ENCODE measurements at places on chromosomes 12 and 14.

DNA sequence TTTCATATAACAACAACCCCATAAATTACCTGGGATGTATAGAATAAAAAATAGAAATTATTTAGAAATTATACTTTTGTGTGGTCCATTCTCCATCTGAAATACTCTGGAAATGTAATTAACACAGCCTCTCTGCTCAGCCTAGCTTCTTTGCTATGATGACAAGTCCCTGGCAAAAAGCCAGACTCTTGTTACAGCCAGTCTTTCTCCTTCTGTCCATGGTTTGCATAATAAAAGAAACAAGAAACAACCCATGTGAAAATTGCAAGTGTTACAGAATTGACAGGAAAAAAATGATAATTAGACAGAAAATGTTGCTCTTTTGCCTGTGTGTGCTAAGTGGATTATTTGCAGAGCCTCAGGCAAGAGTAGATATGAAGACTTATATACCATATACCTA, 61.3 kb downstream of the C12orf50 start:
- no peak for DNase-seq

DNA sequence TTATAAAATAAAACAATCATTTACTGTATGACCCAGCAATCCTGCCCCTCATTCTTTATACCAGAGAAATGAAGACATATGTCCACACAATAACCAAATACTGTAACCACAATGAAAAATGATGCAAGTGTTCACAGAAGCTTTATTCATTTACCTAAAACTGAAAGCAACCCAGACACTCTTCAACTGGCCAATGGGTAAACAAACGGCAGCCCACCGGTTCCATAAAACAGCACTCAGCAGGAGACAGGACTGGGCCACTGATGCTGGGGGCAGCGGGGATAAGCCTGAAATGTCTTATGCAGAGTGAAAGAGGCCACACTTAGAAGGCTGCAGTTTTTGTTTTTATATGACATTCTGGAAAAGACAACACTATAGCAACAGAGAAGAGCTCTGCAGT, 15.1 kb downstream of the DDX51 start:
- no peak for DNase-seq

GRCh38 chr12:63918800-63919300, 74.3 kb downstream of the SRGAP1 start:
- DNase-seq = no peak

GRCh38 chr12:114689075-114689994, 5.4 kb upstream of the TBX3 start:
- no peak for DNase-seq

DNA sequence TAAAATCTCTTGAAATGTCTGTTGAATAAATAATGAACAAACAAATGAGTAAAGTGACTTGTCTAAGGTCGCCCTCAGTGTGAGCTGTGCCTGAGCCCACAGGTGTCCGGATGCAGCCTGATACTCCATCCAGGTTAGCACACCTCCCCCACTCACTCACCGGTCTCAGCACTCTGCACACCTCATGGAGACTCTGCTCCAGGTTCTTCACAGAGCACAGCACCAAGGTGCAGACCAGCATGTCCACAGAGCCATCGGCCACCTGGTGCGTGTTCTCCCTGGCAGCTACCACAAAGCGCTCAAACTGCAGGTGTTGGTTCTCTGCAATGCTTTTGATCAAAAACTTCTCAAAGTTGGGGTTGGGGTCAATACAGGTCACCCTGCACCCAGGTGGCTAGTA, 4.1 kb upstream of the KRT7 start:
- no peak for DNase-seq

GRCh38 chr12:102873077-102873476, 44.0 kb downstream of the PAH start:
- no peak for DNase-seq

DNA sequence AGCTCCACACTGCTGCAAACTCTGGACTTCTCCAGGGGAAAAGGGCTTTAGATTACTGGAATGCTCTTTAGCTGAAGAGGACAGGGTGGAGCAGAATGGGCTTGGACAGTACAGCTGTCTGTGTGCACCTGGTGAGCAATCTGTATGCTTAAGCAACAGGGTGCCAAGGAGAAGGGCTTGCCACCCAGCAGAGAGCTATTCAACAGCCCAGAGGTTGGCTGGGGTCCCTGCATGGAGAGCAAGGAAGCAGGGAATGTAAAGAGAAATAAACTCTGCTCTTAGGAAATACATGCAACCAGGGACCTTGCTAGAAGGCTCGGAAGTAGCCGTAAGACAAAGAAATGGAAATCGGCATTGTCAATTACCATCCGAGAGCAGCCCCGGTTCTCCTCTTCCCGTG, 53.0 kb upstream of the CORO1C start:
- DNase-seq = no peak

- DNase-seq = no peak
Observed at GRCh38 chr14:45426685-45427282, 173.8 kb upstream of the MIS18BP1 start.

DNA sequence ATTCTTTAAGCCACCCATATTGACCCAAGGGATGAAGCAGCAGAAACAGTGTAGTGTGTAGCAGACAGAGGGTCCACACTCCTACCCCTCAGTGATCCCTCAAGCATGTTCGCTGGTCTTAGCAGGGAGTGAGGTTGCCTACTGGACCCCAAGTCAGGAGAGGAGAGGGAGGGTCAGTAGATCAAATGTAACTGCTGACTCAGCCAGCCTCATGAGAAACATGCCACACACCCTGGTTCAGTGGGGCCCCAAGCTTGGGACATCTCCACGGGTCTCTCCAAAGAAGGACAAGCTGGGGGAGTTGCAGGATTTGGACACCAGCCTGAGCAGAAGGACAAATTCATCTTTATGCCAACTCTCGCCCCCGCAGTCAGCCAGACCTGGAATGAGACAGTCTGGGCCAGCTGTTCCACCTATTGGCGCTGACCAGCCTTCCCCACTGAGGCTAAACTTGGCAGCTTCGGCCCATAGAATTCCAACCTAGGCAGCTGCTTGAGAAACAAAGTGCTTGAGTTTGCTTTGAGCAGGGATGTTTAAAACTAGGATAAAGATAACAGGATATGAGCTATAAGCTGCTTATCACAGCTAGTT, 66.0 kb upstream of the ACTN1 start:
- DNase-seq = no peak

DNA sequence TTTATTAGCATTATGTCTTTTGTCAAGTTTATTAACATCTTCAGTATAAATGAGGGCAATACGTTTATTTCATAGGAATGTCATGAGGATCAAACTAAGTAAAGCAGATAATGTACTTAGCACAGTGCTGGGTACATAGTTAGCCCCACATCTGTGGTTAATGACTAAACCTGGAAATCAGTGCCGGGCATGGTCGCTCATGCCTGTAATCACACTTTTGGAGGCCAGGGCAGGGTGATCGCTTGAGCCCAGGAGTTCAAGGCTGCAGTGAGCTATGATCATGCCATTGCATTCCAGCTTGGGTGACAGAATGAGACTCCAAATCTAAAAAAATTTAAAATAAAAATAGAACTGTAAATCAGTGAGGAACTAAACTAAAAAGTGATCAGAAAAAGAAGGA, 44.8 kb upstream of the GUCY2C start:
- no peak for DNase-seq

DNA sequence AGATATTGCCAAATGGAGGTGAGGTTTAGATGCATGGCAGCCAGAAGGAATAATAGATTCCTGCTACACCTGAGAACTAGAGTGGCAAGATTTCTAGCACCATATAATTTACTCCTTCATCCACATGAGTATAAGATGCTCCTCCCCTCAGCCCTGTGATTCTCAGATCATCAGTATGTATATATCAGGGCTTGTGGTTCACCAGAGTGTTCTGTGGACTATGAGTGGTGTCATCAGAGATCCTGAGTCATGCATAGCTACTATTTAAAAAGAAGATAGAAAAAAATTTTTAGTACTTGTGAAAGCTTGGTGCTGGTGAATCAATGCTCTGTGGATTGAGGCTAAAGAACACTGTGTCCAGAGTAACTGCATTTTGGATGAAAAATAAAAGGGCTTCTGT, 285.9 kb downstream of the BMP4 start:
- no peak for DNase-seq

GRCh38 chr12:125742413-125742812, 677.2 kb downstream of the AACS start:
- DNase-seq = no peak
